Tongue (tissue), 3 donors: ENCODE measurements at places on chromosomes 3 and 15. TPM values are rescaled to one million over a fixed set of nuclear protein-coding genes. Genes with fewer than 3 reads are reported as not detected.
A peak's percentile ranks its signal among the peaks of the same experiment; 100 is the strongest.

DNA sequence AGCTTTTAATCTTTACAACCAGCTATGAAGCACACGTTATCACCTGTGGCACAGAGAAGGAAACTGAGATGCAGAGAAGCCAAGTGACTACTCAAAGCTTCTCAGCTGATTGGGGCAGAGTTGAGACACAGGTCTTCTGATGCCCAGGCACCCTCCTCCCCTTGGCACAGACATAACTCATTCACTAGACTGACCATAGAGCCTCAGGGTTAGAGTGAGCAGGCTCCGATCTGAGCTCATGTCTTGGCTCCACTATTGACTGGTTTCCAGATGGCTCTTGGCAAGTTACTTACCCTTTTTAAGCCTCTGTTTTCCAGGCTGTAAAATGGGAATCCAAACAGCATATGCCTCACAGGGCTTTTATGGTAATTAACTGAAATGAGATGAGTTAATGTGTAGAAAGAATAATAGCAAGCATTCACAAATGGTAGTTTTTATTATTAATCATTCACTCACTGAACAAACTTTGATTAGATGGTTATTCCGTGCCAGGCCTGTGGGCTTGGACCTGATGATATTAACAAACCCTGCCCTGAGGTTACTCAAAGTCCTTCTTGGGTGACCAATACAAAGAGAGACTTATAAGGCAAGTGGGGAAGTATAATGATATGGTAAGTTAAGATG, 184.3 kb downstream of the ANXA2 start:
- DNase-seq = no peak

SATB1 gene
- 50.3 TPM for total RNA-seq

- DNase-seq = peak; percentile 49
Measured at GRCh38 chr3:172516318-172517214, 6.7 kb downstream of the TNFSF10 start.

GRCh38 chr15:87167055-87167454, 1087.4 kb downstream of the AGBL1 start:
- DNase-seq = no peak

FAM162A gene
- 19.1 TPM for total RNA-seq

DNA sequence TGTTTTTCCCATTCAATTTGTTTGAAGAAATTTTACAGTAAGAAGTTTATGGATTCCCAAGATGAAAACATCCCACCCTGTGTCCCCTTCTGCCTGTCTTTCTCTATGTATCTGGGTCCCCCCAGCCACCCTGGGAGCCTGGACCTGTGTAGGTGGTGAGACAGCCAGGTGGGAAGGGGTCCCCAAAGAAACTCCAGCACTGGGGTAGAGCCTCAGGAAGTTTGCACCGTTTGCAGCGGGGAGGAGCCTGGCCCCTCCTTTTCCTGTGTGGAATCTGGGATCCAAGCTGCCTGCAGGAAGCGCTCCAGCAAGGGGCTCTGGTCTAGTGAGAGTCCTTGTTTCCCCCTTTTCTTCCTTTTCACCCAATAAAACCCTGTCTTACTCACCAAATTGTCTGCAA, 49.4 kb upstream of the ITGA11 start:
- DNase-seq = no peak

GRCh38 chr3:25335356-25335755, 92.7 kb upstream of the RARB start:
- no peak for DNase-seq

- DNase-seq = no peak
Measured at GRCh38 chr3:38992117-38992760, 59.5 kb downstream of the SCN11A start.

PIF1 gene
- 3.7 TPM for total RNA-seq

- DNase-seq = no peak
Measured at GRCh38 chr15:44033894-44034293, 161.2 kb downstream of the FRMD5 start.

DNA sequence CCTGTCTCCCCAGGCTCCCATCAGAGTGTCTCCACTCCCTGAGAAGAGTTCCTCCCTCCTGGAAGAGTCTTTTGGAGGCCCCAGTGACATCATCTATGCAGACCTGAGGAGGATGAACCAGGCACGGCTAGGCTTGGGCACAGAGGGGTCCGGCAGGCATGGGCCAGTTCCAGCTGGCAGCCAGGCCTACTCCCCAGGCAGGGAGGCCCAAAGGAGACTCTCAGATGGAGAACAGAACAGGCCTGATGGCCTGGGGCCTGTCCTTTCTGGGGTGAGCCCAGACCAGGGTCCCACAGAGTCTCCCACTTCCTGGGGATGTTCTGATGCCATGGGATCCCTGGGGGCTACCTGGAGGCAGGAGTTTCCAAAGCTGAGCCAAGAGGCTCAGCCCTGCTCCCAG, 8.5 kb downstream of the SH2D7 start:
- DNase-seq = no peak

TM6SF1 gene
- 6.3 TPM for total RNA-seq

DNA sequence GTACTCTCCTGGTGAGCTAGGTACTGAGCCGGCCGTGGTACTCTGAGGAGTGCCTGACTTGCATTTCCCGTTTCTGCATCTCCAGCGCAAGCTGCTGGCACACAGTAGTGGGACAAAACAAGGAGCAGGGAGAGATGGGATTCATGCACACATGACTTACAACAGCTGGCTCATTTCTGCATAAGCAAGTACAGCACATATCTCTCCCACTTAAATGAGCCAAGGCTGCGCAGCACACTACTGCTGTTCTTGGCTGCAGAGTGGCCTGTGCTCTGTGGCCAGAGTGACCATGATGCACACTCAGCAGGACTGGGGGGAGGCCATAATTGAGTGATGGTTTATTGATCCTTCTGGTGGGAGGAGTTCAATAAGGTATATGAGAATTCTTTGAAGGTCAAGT, 59.2 kb upstream of the ABHD17C start:
- DNase-seq = no peak

DNA sequence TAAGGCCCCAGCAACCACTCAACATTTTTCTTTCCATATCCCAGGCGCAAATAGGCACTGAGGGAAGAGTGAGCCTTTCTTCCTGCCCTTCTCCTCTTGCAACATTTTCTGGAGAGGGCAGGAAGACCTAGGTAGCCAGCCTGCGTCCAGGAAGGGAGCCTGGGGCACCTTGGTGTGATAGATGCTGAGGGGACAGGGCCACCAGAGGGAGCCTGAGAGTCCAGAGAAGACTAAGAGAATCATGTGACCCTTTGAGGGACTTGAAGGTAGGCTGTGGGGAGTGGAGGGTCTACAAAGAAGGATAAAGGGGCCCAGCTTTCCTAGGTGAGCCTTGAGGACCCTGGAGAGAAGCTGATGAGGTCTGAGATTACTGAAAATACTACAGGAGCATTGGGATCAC, 346.6 kb downstream of the CNTN6 start:
- DNase-seq = no peak

DNA sequence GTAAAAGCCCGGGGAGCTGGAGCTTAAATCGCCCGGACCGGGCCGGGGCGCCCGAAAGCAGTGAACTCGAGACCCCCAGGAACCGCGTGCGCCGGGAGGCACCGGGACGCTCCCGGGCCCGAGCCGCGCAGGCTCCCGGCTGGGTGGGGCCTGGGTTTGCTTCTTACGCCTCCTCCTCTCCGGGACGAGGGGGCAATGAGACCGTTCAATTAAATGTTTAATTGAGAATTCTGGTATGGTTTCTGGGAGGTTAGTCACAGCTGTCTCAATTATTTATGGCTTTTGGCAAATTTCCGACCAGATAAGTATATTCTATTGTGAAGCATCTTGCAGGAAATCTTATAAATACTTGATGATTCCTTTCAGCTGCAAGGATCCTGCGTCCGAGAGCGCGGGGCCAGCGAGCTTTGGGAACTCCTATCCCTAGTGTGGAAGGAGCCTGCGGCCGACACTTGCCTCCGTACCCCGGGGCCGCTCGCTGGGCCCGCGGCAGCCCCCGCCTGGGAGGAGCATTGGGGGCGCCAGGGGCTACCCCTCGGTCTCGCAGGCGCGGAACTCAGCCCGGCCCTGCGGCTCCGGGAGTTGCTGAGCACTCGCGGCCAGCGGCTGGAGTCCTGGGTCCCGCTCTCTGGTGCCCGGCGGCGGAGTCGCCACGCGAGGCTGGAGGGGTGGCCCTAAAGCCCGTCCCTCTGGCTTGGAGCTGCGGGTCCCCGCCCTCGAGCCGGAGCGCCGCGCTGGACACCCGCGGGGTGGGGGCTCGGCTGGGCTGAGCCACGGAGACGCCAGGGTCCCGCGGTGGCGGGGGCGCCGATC, 10.3 kb downstream of the ISL2 start:
- DNase-seq = peak; percentile 45

- no peak for DNase-seq
Measured at GRCh38 chr3:65144791-65145351, 457.1 kb upstream of the ADAMTS9 start.
